ENCODE measurements at places on chromosomes 2 and 18.

- DNase-seq = no peak
These were observed 6.5 kb upstream of the YWHAQ start for GRCh38 chr2:9637330-9637729.

DNA sequence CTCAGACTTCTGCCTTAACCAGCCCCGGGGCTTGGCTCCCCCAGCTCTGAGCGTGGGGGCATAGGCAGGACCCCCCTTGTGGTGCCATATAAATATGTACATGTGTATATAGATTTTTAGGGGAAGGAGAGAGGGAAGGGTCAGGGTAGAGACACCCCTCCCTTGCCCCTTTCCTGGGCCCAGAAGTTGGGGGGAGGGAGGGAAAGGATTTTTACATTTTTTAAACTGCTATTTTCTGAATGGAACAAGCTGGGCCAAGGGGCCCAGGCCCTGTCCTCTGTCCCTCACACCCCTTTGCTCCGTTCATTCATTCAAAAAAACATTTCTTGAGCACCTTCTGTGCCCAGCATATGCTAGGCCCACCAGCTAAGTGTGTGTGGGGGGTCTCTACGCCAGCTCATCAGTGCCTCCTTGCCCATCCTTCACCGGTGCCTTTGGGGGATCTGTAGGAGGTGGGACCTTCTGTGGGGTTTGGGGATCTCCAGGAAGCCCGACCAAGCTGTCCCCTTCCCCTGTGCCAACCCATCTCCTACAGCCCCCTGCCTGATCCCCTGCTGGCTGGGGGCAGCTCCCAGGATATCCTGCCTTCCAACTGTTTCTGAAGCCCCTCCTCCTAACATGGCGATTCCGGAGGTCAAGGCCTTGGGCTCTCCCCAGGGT lies 5.5 kb downstream of the CTDSP1 start:
- DNase-seq = no peak

DNA sequence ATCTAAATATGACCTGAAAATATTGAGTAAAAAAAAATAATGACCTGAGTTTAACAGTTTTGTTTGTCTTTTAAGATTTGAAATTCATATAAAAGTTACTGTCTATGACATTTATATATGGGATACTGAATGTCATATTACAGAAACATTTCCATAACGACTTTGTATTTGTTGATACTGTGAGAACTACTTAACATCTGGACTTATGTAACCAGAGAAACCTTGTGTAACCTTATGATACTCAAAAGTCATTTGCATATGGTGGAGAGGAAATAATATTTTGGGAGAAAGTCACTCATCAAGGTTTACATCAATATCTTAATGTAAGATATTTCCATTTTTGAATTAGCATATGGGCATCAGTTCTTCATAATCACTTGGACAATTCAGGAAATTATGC lies 12.6 kb downstream of the MFSD6 start:
- DNase-seq = no peak

GRCh38 chr2:58896638-58897037 lies 655.5 kb upstream of the FANCL start:
- no peak for DNase-seq

DNA sequence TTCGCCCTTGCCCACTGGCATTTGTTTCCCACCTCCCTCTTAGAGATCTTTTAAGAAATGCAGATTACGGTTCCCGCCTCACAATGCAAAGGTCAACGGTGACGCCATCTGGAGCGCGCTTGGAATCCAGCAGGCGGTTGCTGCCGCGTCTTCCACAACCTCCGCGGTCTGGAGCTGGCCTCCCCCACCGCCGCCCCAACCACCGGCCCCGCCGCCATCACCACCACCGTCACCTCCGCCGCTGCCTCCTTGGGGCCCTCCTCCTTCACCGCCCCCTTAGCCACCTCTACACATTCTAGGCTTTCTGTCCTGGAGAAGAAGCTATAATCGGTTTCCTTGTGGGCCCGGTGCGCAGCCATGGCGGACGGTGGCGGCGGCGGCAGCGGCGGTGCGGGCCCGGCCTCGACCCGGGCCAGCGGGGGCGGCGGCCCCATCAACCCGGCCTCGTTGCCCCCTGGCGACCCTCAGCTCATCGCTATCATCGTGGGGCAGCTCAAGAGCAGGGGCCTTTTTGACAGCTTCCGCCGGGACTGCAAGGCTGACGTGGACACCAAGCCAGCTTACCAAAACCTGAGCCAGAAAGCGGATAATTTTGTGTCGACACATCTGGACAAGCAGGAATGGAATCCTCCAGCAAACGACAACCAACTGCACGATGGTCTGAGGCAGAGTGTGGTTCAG lies at the start of gene BOD1L2:
Gene BOD1L2 (plus strand): TSS at position 132 of the 681 bp plus-strand sequence. CDS start 226 bp downstream, at position 358.
- DNase-seq = no peak
